Activated CD8-positive, alpha-beta T cell treated with anti-CD3 and anti-CD28 coated beads for 36 hours (primary cell): ENCODE measurements at places on chromosomes 7 and 10. TPM values are rescaled to one million over a fixed set of nuclear protein-coding genes. Genes with fewer than 3 reads are reported as not detected.

GET4 gene
- 20.6 TPM for total RNA-seq

- no peaks in the 10 kb centered on the region for H3K4me1 ChIP-seq
- no peak overlapping the region for H3K4me3 ChIP-seq
- H3K27me3 ChIP-seq, result peaks cover 5% of the 10 kb centered on the region
- no peaks in the 10 kb centered on the region for H3K36me3 ChIP-seq
Observed at GRCh38 chr7:96388620-96389383, 66.9 kb upstream of the SLC25A13 start.

- H3K27ac ChIP-seq, result no peak overlapping the region
- peaks cover 23% of the 10 kb centered on the region for H3K36me3 ChIP-seq
- H3K27me3 ChIP-seq, result no peaks in the 10 kb centered on the region
- peaks cover 24% of the 10 kb centered on the region for H3K4me1 ChIP-seq
Observed at GRCh38 chr10:122995936-122996335, 12.7 kb downstream of the IKZF5 start.

ZNF680 gene
- total RNA-seq, result 13.6 TPM

CALCR gene
- not detected for total RNA-seq

ASB10 gene
- not detected for total RNA-seq

DNA sequence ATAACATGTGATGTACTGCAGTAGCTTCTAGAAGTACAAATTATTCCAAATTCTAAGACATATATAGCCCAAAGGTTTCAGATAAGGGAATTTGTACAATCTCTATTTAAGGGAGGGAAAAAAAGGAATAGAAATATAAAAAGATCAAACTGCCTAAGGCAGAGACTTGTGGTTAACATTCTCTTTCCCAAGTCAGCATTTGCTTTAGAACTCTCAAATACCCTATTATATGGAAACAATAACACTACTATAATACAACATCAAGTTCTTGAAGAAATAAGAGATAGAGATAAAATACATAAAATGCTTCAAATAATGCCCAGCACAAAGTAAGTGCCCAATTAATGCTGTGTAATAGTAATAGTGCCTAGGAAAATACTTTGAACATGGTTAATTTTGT, 123.1 kb downstream of the CRPPA start:
- no peaks in the 10 kb centered on the region for H3K27me3 ChIP-seq
- H3K4me1 ChIP-seq, result no peaks in the 10 kb centered on the region
- no peak for DNase-seq
- no peaks in the 10 kb centered on the region for H3K36me3 ChIP-seq
- H3K4me3 ChIP-seq, result no peak overlapping the region
- H3K27ac ChIP-seq, result no peak overlapping the region

DNA sequence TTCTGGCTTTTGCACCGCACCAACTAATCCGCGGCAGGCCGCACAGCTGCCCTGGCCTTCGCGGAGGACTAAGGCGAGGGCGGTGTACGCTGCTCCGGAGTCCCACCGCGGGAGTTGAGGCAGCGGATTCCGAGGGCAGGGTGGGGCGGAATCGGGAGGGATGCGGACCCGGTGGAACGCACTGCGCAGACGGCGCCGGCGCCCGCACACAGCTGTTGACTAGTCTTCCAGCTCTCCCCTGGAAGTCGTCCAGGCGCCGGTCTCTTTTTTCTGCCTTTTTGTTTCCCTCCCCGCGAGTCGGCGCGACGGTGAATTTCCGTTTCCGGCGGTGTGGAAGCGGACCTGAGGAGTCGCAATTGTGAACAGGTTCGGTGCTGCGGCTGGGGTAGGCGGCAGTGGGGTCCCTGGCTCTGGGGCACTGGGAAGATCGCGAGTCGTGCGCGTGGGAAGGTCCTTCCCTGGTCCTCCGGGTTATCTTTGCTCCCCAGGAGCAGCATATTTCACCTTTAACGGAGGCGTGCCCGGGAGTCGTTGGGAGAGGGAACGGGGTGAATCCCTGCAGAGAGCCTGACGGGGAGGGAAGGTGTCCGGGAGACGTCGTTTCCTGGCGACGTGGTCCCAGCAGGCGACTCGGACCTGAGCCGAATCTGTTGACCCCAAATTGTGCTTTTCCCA, at the start of gene ASAH2B:
Gene ASAH2B, plus strand, starts transcription at position 319 of the 675 bp plus-strand sequence. CDS start 5,195 bp downstream, outside the sequence.
- H3K4me3 ChIP-seq, result peak within 1 kb of the TSS; percentile 98
- H3K27ac ChIP-seq, result peak within 1 kb of the TSS; percentile 94
- H3K36me3 ChIP-seq, result no peaks in the 10 kb centered on the region
- peaks cover 2% of the 10 kb centered on the region for H3K27me3 ChIP-seq
- peaks cover 17% of the 10 kb centered on the region for H3K4me1 ChIP-seq
- DNase-seq, result peak; percentile 85

DNA sequence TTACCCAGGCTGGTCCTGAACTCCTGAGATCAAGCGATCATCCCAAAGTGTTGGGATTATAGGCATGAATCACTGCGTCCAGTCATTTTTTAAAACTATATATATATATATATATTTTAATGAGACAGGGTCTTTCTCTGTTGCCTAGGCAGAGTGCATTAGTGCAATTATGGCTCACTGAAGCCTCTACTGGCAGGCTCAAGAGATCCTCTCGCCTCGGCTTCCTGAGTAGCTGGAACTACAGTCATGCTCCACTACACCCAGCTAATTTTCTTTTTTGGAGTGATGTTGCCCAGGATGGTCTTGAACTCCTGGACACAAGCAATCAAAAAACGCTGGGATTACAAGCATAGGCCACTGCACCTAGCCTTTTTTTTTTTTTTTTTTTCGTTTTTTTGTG, 55.3 kb upstream of the KAT6B start:
- DNase-seq, result no peak
- no peaks in the 10 kb centered on the region for H3K4me1 ChIP-seq
- H3K36me3 ChIP-seq, result no peaks in the 10 kb centered on the region
- H3K4me3 ChIP-seq, result no peak overlapping the region
- H3K27ac ChIP-seq, result no peak overlapping the region

- H3K27ac ChIP-seq, result no peak overlapping the region
- no peaks in the 10 kb centered on the region for H3K36me3 ChIP-seq
- H3K4me1 ChIP-seq, result peaks cover 38% of the 10 kb centered on the region
- H3K4me3 ChIP-seq, result no peak overlapping the region
- no peak for DNase-seq
Observed at GRCh38 chr7:100185726-100186125, 8.0 kb downstream of the STAG3 start.

GRCh38 chr7:45970454-45970853, 49.4 kb upstream of the IGFBP3 start:
- no peaks in the 10 kb centered on the region for H3K4me1 ChIP-seq
- H3K27ac ChIP-seq, result no peak overlapping the region
- no peaks in the 10 kb centered on the region for H3K36me3 ChIP-seq
- DNase-seq, result no peak
- H3K27me3 ChIP-seq, result no peaks in the 10 kb centered on the region

SLC26A3 gene
- not detected for total RNA-seq

GRCh38 chr7:39560408-39560807, 5.8 kb upstream of the YAE1 start:
- H3K27me3 ChIP-seq, result no peaks in the 10 kb centered on the region
- no peak overlapping the region for H3K27ac ChIP-seq
- H3K36me3 ChIP-seq, result no peaks in the 10 kb centered on the region

GRCh38 chr10:6847561-6847960, 267.5 kb upstream of the PRKCQ start:
- no peak for DNase-seq
- no peaks in the 10 kb centered on the region for H3K36me3 ChIP-seq
- no peak overlapping the region for H3K27ac ChIP-seq
- H3K4me3 ChIP-seq, result no peak overlapping the region
- no peaks in the 10 kb centered on the region for H3K4me1 ChIP-seq

DNA sequence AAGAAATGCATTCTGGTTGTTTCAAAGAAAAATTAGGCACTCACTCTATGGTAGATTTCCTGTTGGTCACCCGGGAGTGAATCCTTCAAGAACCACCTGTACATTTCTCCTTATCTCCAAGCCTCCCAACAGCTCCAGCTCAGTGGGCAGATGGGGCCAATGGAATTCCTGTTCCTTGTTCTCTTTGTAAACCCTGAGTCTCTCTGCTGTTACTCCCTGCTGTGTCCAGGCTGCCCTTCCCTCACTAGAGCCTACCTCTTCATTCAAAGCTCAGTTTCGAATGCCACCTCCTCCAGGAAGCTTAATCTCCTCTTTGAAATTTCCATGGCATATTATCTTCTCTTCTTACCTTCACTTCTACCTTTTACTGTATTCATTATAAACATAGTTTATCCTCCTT, 3.5 kb upstream of the BMPER start:
- no peak overlapping the region for H3K27ac ChIP-seq
- H3K27me3 ChIP-seq, result peaks cover 53% of the 10 kb centered on the region
- no peaks in the 10 kb centered on the region for H3K36me3 ChIP-seq
- H3K4me3 ChIP-seq, result no peak overlapping the region

- DNase-seq, result no peak
- H3K4me1 ChIP-seq, result peaks cover 11% of the 10 kb centered on the region
Observed at GRCh38 chr7:112399501-112399900, 50.8 kb upstream of the IFRD1 start.

GRCh38 chr7:55065079-55065478, 46.3 kb downstream of the EGFR start:
- no peaks in the 10 kb centered on the region for H3K4me1 ChIP-seq
- H3K27ac ChIP-seq, result no peak overlapping the region
- H3K36me3 ChIP-seq, result no peaks in the 10 kb centered on the region
- peaks cover 8% of the 10 kb centered on the region for H3K27me3 ChIP-seq
- DNase-seq, result no peak
- H3K4me3 ChIP-seq, result no peak overlapping the region

VGF gene
- not detected for total RNA-seq

DNA sequence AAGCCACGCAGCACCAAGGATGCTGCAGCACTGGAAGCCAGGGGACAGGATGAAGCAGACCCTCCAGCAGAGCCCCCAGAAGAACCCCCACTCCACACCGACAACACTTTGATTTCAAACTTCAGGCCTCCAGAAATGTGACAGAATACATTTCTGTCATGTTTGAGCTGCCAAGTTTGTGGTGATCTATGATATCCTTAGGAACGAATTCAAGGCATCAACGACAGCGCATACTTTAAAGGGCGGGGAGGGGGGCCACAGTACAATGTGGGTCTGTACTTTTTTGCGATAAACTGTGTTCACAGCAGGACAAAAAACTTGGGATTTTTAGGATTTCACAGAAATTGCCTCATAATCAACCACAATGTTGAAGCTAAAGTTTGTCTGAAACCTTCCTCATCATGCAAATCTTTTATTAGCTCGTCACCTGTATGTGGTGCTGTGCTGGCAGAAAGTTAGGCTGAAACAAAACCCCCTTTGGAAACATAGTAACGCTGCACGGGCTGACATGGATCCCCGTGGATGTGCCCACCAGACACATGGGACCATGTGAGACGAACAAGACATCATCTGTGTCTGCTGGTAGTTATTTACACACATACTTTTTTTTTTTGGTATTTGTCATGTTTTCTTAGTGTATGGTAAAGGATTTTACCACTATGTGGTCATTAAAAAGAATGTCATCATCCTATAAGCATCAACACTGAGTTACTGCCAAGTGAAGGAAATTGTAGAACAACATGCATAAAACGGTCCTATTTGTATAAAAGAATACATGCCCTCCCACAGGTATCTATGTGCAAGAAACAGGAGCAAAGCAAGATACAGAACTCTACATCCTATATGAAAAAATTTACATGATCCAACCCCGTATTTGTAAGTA, 113.3 kb upstream of the AFAP1L2 start:
- peaks cover 94% of the 10 kb centered on the region for H3K4me1 ChIP-seq
- peaks cover 27% of the 10 kb centered on the region for H3K36me3 ChIP-seq
- no peaks in the 10 kb centered on the region for H3K27me3 ChIP-seq
- peak overlapping the region; percentile 91 for H3K27ac ChIP-seq

GRCh38 chr10:89221919-89222318, 14.8 kb upstream of the CH25H start:
- H3K4me3 ChIP-seq, result no peak overlapping the region
- peaks cover 17% of the 10 kb centered on the region for H3K4me1 ChIP-seq
- H3K36me3 ChIP-seq, result peaks cover 8% of the 10 kb centered on the region

- peaks cover 19% of the 10 kb centered on the region for H3K4me1 ChIP-seq
- no peak overlapping the region for H3K27ac ChIP-seq
- H3K4me3 ChIP-seq, result no peak overlapping the region
- no peaks in the 10 kb centered on the region for H3K36me3 ChIP-seq
Observed at GRCh38 chr10:110160081-110160480, 47.3 kb upstream of the MXI1 start.
